ENCODE measurements at places on chromosomes 2 and 18. TPM values are rescaled to one million over a fixed set of nuclear protein-coding genes. Genes with fewer than 3 reads are reported as not detected.

The NT5C1B gene
- not detected for total RNA-seq

The SERPINB13 gene
- not detected for total RNA-seq

DNA sequence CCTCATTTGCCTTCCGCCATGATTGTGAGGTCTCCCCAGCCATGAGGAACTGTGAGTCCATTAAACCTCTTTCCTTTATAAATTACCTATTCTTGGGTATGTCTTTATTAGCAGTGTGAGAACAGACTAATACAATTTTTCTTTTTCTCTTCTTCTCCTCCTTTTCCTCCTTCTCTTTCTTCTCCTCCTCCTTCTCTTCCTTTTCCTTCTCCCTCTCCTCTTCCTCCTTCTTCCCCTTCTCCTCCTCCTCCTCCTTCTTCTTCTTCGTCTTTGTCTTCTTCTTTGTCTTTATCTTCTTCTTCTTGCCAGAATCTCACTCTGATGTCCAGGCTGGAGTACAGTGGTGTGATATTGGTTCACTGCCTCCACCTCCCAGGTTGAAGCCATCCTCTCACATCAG, 20.2 kb downstream of the SKA1 start:
- no peak for DNase-seq

DNA sequence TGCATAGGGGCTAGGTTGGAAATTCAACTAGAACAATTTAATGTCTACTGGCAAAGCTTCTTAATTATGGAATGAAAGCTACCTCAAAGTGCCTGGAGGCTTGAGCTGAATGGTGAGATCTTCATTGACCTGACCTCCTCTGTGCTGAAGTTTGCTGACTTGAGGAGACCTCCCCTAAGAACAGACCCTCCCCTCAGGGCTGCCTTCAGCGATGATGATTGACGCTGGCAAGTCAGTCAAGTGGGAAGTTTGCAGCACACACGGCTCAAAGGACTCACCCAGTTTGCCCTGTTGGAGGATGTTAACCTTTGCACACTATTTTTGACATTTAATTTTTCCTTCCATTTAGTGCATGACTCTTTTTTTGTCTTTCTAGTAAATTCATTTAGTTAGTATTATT, 17.2 kb upstream of the POLE4 start:
- no peak for DNase-seq

- DNase-seq = no peak
These were observed 15.6 kb upstream of the MC2R start for GRCh38 chr18:13930964-13931363.

DNA sequence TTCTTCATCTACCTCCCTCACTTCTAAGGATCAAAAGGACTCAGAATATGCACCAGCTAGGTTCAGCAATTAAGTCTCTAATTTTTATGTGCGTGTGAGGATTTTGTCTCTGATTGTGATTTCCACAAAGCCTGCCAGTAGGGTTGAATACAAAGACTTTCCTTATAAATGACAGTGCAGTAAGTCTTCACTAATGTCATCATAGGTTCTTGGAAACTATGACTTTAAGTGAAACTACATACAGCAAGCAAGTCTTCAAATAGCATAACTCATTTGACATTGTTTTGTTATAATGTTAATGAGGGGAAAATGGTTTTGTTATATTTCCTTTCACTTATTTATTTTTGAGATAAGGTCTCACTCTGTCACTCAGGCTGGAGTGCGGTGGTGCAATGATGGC, 526.3 kb upstream of the DCC start:
- DNase-seq = no peak

DNA sequence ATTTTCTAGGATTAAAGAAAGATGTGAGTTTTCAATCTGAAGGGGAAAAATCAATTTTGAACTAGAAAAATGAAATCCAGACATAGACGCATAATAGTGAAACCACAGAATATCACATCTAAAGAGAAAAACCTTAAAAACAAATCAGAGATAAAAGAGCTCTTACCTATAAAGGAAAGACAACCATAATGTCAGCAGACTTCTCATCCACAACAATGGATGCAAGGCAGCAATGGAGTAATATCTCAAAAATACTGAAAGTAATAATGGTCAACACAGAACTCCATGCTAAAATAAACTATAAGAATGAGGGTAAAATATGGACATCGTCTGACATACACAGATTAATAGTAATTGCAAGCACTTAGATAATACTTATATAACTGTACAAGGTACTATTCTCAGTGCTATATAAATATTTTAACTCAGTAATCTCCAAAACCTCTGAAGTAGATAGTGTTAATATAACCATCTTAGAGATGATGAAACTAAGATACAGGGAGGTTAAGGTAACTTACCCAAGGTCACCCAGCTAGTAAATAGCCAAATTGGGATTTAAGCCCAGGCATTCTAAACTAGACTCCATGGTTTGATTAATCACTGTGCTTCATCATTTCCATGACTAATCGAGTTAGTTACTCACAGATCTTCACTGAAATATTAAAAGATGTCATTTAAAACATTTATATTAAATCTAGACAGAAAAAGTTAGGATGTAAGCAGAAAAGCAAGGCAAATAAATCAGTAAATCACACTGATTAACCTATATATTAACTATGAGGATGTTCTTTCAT, 89.4 kb upstream of the SPTBN1 start:
- DNase-seq = no peak

GRCh38 chr2:180656455-180656847, 324.0 kb upstream of the UBE2E3 start:
- DNase-seq = no peak

- no peak for DNase-seq
These were observed 4.1 kb upstream of the MAT2A start for GRCh38 chr2:85534881-85535280.

DNA sequence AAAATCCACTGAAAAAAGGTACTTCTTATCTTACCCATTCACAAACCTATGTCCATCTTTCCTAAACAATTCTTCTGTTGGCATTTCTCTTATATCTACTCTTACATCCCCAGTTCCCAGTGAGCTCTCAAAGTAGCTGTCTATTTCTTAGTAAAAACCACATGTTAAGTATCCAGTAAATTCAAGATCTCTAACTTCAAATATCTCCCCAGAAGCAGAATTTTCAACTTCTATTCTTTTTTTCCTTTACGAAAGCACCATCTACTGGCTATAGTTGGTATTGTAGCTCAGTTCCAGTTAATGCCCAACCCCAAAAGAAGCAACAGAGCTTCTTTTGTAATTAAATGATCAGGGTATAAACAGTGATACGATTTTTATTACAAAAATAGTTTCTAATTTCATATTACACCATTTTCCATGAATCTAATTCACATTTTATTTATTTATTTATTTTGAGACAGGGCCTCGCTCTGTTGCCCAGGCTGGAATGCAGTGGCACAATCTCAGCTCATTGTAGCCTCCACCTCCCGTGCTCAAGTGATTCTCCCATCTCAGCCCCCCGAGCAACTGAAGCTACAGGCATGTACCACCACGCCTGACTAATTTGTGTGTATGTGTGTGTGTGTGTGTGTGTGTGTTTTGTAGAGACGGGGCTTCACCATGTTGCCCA, 28.5 kb downstream of the HRH4 start:
- DNase-seq = no peak

DNA sequence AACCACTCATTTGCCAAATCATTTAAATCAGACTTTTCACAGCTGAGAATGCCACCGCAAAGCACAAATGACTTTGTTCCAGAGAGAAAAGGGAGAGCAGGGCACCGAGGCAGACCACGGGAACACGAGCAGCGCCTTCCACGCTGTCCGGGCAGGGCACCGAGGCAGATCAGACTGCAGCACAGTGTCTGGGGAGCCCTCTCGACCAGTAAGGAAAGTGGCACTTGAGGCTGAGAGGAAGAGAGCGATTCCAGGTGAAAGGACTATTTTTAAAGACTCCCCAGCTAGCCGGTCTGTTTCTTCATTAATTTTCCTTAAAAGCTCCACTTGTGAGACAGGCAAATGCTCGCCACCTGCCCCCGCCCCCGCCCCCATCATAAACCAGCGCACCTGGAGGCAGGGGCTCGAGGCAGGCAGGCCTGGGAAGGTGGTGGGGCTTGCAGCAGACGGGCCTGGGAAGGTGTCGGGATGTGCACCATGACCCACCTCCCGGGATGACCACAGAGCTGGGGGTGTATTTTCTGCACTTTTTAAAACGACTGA, 80.9 kb upstream of the CTDP1 start:
- no peak for DNase-seq

DNA sequence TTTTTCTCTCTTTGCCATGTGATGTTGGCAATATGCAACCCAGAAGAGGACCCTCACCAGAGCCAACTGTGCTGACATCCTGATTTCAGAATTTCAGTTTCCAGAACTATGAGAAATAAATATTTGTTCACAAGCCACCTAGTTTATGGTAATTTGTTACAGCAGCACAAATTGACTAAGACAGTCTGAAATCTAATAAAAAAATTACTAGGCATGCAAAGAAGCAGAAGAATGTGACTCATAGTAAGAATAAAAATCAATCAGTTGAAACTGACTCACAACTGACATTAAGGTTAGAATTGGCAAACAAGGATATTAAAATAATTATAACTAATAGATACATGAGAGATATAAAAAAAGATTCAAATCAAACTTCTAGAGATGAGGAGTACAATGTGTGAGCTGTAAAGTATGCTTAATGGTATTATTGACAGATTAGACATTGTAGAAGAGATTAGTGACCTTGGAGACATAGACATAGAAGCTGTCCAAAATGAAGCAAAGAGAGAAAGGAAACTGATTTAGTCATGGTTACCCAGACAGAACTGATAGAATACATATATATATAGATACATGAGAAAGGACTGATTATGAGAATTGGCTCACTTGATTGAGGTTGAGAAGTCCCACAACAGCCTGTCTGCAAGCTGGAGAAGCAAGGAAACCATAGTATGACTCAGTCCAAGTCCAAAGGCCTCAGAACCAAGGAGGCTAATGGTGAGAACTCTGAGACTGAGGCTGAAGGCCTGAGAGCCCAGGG, 27.8 kb upstream of the TTC39C start:
- no peak for DNase-seq

DNA sequence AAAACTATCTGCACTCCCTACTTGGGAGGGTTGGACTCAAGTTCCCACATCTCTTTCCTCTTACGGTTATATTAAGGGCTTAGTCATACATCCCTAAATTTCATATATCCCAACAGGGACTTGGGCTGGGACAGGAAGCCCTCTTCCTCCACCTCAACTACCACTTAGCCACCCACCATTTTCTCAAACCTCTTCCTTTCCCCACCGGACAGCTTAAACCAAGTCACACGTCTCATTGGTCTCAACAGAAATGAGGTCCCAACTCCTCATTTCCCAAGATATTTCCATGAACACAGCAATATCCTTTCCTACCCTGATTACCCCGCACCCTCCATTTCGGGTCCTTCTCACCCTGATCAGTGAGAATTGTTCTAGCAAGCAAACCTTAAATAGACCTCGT, 736 bp downstream of the ZSCAN30 start:
- no peak for DNase-seq

The G6PC2 gene
- not detected for total RNA-seq

Data from T-cell (primary cell).